NCI-H446 treated with DMSO at 0.1 percent for 48 hours (cell line): ENCODE measurements at places on chromosomes 1 and 21.

DNA sequence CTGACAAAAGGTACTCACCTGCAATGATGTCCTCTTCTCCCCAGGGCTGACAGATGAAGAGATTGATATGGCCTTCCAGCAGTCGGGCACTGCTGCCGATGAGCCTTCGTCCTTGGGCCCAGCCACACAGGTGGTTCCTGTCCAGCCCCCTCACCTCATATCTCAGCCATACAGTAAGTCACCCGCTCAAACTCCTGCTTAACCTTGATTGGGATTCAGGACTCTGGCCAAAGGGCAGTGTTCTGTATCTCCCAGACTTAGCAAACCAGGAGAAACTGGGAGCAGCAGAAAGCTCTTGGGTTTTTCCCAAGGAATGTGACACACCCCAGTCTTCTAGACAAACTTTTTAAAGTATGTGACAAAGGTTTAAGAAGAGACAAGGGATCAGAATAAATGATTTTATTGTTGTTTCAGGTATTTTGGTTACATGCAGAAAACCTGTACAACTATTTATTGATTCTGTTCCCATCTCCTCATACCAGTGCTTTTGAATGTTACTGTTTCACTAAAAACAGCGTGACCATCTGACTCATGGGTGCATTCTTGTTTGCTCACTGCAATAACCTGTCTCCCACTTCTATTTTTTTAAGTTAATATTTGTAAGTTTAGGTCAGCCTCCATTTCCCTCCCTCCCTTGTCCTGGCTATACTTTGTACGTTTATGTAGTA lies 124.6 kb downstream of the PEX14 start:
- no peak for DNase-seq

DNA sequence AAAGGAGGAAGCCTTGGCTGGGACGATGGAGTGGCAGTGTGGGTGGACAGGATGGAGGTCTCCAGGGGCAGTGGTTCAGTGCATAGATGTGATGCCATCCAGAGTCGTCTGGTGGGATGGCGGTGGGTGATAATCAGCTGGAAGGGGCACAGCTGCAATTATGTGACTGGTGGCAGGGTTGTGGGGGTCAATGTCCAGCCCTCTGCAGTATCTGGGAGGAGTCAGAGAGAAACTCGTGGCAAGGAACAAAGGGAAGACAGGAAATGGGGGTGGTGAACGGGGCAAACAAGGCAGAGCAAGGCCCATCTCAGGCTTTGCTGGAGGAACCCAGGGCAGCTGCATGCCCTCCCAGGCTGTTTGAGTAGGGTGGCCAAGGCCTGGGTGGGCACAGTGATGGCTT lies 118.3 kb upstream of the USP24 start:
- DNase-seq = no peak

GRCh38 chr21:34881839-34882371 lies 167.2 kb downstream of the RUNX1 start:
- DNase-seq = no peak

- DNase-seq = no peak
Observed at GRCh38 chr1:226425431-226426031, 17.6 kb upstream of the PARP1 start.

- no peak for DNase-seq
Observed at GRCh38 chr1:206891412-206891811, 5.8 kb upstream of the IL24 start.

- peak; percentile 51 for DNase-seq
Observed at GRCh38 chr1:101288491-101288944, 51.7 kb downstream of the S1PR1 start.

DNA sequence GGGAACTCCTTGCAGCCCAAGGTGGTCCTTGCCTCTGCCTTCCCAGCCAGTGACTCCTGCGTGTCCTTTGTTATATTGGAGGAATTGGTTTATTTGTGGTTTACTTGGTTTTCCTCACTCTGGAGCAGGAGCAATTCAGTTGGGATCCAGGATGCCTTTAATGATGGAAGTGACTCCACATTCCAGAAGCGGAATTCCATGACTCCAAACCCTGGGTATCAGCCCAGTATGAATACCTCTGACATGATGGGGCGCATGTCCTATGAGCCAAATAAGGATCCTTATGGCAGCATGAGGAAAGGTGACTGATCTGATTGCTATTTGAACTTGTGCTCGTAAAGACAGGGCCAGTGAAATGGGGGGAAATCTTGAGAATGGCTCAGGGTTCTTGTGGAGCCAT lies 15.1 kb upstream of the PIGV start:
- no peak for DNase-seq

DNA sequence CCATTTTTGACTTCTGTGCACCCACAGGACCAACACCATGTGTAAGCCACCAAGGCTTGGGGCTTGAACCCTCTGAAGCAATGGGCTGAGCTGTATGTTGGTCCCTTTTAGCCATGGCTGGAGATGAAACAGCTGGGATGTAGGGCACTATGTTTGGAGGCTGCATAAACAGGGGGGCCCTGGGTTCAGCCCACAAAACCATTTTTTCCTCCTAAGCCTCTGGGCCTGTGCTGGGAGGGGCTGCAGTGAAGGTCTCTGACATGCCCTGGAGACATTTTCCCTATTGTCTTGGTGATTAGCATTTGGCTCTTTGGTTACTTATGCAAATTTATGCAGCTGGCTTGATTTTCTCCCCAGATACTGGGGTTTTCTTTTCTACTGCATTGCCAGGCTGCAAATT lies 144.9 kb downstream of the ZNF326 start:
- DNase-seq = no peak
